ENCODE measurements at places on chromosomes 6 and 20.

- DNase-seq: no peak
Measured at GRCh38 chr6:147205690-147206600, 1.7 kb downstream of the STXBP5 start.

GRCh38 chr20:17643531-17644188, 38.4 kb downstream of the RRBP1 start:
- DNase-seq: no peak

DNA sequence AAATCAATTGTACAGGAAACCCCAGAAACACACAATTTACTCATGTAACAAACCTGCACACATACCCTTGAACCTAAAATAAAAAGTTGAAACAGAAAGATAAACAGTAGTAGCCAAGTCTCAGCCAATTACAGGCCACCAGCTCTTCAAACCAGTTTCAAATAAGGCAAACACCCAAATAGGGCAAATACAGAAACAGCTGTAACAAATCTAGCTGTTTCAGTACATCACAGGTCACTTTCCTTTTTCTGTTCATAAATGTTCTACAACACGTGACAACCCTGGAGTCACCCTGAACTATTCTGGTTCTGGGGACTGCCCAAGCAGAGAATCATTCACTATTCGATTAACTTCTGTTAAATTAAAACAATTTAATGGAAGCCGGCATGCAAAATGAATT, 329.0 kb downstream of the GJA1 start:
- DNase-seq: no peak

GRCh38 chr6:13989496-13990144, 64.9 kb downstream of the RNF182 start:
- DNase-seq: no peak

- no peak for DNase-seq
Measured at GRCh38 chr6:126546541-126547120, 206.7 kb downstream of the CENPW start.

- DNase-seq: no peak
Measured at GRCh38 chr6:113011801-113012200, 664.7 kb downstream of the RFPL4B start.

DNA sequence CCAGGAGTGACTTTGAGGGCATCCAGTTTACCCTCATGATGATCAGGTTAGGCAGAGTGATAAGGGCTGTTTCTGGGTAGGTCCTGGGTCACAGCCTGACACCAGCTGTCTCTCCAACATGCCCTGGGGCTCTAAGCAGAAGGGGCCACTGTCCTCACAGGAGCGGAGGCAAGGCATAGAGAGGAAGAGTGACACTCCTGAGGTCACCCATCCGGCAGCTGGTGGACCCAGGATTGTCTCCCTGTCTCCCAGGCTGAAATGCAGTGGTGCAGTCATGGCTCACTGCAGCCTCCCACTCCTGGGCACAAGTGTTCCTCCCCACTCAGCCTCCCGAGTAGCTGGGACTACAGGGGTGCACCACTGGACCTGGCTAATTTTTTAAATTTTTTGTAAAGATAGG, 12.0 kb downstream of the DLGAP4 start:
- DNase-seq: no peak

GRCh38 chr6:82645536-82646230, 282.1 kb downstream of the TPBG start:
- no peak for DNase-seq

DNA sequence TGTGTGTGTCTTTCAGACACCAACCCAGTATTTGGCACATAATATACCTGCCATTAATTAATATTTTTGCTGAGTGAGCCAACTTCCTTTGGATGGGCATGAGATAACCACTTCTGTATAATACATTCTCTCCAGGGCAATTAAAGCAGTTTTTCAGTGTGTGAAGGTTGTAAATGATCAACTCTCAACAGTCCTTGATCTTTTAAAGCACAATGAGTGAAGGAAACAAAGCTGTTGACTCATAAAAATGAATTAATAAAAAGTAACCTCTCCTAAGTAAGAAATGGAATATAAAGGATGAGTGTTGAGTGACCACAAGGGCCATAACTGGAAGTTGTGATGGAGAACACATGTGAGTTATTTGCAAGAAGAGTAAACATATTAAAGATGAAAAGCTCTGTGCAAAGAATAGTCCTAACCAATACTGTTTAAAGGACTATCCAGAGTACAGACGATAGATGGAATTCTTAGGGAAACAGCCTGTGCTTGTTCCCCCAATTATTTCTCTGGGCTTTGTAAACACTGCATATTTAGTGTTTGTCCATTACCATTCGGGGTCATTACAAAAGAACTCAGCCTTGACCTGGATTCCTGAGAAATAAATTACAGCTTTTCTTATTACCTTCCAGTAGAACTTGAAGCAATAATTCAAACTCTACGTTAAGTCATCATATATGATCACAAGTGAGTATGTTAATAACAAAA, 446.2 kb downstream of the PLCB1 start:
- DNase-seq: no peak

- no peak for DNase-seq
Measured at GRCh38 chr20:37681384-37682112, 12.3 kb upstream of the CTNNBL1 start.

- DNase-seq: no peak
Measured at GRCh38 chr20:20192366-20192765, 140.0 kb downstream of the CFAP61 start.

GRCh38 chr20:45822857-45823256, 4.3 kb downstream of the TNNC2 start:
- DNase-seq: no peak

GRCh38 chr6:158816329-158816728, 2.8 kb downstream of the EZR start:
- DNase-seq: no peak

DNA sequence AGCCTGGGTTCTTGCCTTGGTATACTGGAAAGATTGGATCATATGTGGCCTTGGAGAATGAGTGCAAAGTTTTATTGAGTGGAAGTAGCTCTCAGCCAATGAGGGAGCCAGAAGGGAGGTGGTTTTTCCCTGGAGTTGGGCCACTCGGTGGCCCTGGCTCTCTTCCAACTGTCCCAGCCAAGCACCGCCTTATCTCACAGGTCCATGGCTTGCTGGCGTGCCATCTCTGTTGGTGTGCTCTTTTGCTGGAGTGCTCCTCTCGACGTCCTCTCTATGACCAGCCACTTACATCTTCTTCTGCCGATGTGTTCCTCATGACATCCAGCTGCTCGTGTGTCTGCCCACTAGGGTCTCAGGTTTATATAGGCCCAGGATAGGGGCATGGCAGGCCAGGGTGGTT, 505.9 kb upstream of the SYNCRIP start:
- DNase-seq: no peak

DNA sequence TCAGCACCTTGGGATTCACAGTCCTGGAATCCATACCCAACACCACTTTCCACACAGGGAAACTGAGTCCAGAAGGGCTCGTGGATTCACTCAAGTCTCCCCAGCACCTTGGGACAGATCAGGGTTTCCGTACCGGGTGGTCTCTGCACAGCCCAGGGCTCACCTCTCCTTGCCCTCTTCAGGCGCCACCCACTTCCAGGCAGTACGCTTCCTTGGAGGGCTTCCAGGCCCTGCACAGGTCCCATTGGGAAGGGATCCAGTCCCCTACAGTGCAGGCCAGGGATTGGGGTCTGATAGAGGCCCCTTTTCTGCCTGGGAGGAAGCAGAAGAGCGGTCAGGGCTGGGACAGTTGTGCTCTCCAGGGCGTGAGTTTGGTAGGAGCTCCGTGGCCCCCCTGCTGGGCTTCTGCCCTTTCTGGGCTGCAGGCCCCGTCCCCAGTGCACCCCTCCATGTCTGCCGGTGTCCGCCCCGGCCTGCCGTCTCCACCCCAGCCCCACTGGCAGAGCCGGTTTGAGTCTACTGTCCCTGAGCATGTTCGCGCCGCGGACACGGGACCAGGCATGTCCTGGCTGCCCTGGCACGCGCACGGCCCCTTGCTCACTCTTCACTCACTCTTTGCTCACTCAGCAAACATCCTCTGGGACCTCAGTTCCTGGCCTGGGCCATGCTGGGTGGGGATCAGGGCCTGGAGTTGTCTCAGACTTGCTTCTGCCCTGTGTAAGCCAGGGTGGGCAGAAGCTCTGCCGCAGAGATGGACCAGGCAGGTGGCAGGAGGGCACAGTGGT, 12.6 kb downstream of the SRC start:
- DNase-seq: no peak

GRCh38 chr6:122615409-122615808, 5.2 kb downstream of the PKIB start:
- DNase-seq: no peak

GRCh38 chr20:1939270-1939595, 44.0 kb downstream of the SIRPA start:
- DNase-seq: no peak

GRCh38 chr6:122995921-122996793, at the start of gene CLVS2:
CLVS2 (plus strand) TSS chr6:122996235; CDS start chr6:122997778, 1,543 bp downstream.
- no peak for DNase-seq

GRCh38 chr20:41615676-41616075, 2.5 kb downstream of the CHD6 start:
- DNase-seq: no peak

DNA sequence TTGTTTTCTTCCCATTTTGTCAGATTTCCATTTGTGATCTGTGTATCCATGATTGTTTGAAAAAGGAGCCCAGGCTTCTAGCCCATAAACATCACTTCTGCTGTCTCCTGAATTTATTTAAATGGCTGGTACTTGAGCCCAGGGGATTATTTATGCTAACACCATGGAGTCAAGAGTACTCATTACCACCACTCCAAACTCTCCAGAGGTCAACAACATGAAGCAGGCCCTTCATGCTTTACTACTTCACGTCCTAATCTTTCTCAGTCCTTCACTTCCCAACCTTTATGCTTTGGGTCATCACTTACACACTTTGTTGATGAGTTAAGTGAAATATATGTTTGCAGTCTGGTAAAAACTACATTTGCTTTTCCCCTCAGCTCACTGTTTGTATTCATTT, 247.8 kb downstream of the BMP2 start:
- DNase-seq: no peak

DNA sequence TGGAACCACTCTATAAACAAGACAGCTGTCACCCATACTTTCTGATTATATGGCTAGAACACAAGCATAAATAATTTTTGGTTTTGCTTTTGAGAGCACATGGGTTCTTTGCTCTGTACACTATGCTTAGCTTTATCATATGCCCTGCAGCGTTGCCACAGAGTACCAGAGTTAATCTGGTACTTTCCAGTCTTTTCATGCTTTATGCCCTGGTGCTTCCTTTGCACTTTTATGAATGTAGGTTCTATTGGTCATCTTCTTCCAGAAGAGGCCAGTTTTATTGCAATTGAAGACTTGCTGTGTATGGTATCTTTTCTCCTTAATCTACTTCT, 20.8 kb downstream of the SHLD1 start:
- no peak for DNase-seq

DNA sequence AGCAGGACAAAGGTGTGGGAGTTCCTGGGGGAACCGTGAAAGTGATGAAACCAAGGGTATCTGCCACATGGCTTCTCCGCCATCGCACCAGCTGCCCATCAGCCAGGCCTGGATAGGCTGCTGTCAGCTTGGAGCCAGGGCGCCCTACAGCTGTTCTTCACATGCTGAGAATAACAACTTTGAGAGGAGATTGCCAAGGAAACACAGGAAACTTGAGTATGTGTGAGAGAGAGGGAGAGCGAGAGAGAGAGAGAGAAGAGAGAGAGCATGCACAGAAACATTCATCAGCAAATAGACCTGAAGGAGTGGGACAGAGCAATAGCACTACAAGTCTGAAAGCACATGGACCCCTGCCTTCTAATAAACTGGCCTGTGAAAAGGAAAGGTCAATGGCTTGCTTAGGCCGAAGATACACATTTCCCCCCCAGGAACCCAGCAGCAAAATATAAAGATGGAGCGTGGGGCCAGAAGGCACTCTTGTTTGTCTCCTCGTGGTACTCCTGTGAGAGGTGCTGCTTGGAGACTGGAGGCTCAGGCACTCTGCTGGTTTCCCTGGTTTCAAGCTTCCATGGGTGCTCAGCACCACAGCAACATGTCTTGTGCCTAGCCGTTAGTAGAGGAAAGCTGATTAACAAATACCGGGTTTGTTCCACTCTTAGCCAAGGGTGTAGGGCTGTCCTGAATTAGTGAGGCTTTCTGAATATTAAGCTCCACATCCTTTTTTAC, 53.0 kb downstream of the SNAP25 start:
- DNase-seq: no peak

DNA sequence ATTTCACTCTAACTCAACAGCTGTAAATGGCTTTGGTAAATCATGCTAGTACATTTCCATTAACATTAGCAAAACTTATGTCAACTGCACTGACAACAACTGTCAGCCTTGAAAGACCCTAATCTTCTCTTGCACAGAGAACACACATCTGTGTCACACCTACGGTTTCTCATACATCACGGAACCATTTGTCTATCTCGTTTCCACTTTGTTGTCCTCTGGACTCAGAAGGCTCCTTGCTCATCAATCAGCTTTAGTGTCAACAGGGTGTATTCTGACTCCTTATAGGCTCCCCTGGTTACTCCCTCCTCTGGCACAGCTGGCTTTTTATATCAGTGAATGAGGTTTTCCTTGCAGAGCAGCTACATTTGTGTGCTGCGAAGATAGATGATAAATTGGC, 49.3 kb downstream of the CD83 start:
- DNase-seq: no peak

DNA sequence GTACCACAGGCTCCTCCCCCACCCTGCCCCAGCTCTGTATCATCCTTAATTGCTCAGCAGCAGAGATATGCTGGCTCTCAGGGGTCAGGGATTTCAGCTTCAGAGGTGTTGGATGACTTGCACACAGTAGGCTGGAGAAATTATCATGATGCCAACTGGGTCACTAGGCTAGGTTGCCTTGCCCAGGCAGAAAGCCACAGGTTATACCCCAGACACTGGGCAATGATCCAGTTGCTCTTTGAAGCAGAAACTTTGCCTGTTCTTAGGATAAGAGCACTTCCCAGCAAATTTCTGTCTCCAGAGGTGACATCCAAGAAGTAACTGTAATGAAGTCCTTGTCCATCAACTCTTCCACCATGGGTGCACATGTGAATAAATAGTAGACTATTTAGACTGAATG, 38.3 kb upstream of the SCML4 start:
- DNase-seq: no peak

DNA sequence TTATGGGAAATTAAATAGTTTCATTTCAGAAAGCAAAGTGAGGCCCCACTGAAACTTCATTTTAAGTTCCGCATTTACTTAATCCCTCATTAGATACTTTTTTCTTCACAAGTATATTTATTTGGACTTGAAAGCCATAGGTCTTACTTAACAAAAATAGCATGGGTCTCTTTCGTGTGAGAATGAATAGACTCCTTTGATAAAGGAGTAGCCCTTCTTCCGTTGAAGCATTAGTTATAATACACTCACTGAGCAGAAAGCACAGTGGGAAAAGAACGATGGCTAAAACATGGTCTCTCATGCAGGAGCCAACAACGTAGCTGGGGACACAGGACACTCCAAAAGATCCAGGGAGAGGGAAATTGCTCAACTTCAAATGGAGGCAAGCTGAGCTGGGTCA, 130.4 kb downstream of the SLC23A2 start:
- no peak for DNase-seq

DNA sequence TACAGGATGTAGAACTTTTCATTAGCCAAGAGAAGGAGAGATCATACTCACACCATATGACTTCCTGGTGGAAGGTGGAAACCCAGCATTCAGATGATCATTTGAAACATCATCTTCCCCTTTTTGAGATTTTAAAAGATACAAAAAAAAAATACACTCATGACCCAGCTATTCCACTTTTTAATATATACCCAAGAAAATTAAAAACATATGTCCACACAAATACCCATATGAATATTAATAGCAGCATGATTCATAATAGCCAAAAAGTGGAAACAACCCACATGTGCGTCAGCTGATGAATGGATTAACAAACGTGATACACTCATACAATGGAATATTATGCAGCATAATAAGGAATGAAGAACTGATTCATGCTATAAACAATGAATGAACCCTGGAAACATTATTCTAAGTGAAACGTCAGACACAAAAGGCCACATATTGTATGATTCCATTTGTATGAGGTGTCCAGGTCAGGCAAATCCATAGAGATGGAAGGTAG, 130.0 kb upstream of the SGK1 start:
- no peak for DNase-seq
